ENCODE measurements at places on chromosomes 7 and 10. TPM values are rescaled to one million over a fixed set of nuclear protein-coding genes. Genes with fewer than 3 reads are reported as not detected.

- no peak overlapping the region for H3K27ac ChIP-seq
- H3K27me3 ChIP-seq, result peaks cover 9% of the 10 kb centered on the region
- peaks cover 10% of the 10 kb centered on the region for H3K4me1 ChIP-seq
- H3K36me3 ChIP-seq, result no peaks in the 10 kb centered on the region
- no peak overlapping the region for H3K4me3 ChIP-seq
Observed at GRCh38 chr10:71751515-71752224, 21.6 kb downstream of the VSIR start.

DNA sequence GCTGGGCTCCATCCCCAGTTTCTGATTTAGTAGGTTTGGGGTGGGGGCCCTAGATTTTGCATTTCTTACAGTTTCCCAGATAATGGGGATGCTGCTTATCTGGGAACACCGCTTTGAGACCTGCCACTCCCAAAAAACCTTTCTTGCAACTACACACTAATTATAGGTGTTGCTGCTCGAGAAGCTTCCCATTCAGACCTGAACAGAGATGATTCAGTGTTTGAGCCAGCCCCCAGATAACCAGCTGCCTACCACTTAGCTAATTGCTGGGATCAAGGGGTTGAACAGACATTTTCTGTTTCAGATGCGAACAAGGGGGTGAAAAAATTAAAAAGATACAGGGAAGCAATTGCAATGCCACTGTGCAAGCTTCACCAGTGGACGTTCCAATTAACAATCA lies 448.5 kb downstream of the KCNMA1 start:
- no peak overlapping the region for H3K27ac ChIP-seq
- no peak overlapping the region for H3K4me3 ChIP-seq
- no peaks in the 10 kb centered on the region for H3K4me1 ChIP-seq
- no peak for DNase-seq
- no peaks in the 10 kb centered on the region for H3K36me3 ChIP-seq

DNA sequence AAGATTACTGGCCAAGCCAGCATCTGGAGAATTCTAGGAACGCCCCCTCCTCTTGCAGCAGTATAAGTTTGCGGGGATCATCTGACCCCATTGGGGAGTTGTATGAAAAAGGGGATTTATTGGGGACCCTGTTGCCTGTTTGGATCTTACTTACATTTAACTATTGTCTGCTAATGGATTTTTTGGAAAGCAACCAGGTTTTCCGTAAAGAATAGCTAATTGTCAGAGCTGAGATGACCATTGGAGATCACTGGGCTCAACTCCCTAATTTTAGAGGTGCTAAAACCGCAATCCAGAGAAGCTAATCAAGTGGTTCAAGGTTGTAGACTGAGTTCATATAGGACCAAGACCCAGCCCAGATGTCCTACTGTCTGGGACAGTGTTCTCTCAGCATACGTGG lies 38.8 kb downstream of the HTRA1 start:
- peaks cover 26% of the 10 kb centered on the region for H3K4me1 ChIP-seq
- no peak overlapping the region for H3K27ac ChIP-seq
- H3K27me3 ChIP-seq, result no peaks in the 10 kb centered on the region
- H3K36me3 ChIP-seq, result no peaks in the 10 kb centered on the region
- no peak for DNase-seq

POT1 gene
- total RNA-seq, result 21.8 TPM

PLAC9 gene
- 1.7 TPM for total RNA-seq

- H3K4me1 ChIP-seq, result peaks cover 20% of the 10 kb centered on the region
- H3K27me3 ChIP-seq, result no peaks in the 10 kb centered on the region
Observed at GRCh38 chr10:35194471-35194870, 67.8 kb downstream of the CREM start.

GRCh38 chr7:138981332-138982203 lies at the start of gene KIAA1549:
Gene KIAA1549, minus strand, starts transcription at chr7:138981389. Its CDS starts 120 bp downstream, at chr7:138981269.
- H3K4me3 ChIP-seq, result peak within 1 kb of the TSS; percentile 72
- no peaks in the 10 kb centered on the region for H3K27me3 ChIP-seq
- DNase-seq, result peak; percentile 62
- no peaks in the 10 kb centered on the region for H3K36me3 ChIP-seq
- peaks cover 24% of the 10 kb centered on the region for H3K4me1 ChIP-seq

LIPF gene
- total RNA-seq, result not detected

GRCh38 chr7:131173145-131173890 lies 154.4 kb upstream of the MKLN1 start:
- no peaks in the 10 kb centered on the region for H3K4me1 ChIP-seq
- H3K27ac ChIP-seq, result no peak overlapping the region
- no peaks in the 10 kb centered on the region for H3K27me3 ChIP-seq
- H3K4me3 ChIP-seq, result no peak overlapping the region
- H3K36me3 ChIP-seq, result no peaks in the 10 kb centered on the region
- no peak for DNase-seq

DNA sequence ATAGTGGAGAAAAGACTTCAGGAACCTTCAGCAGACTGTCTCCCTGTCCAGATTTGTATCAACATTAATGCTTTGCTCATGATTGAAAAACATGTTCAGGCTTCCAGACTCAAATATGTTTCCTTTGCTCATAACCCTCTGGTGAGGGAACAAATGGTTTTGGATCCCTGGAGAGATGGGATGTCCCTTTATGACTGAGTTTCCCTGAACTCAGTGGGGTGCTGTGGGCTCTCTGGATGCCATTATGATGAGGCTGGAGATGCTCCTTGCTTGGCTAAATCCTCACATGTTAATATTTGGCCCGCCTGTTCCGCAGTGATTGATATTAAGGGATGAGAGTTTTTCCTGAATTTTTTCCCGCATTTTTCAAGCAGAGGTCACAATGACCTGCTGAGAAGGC lies 749.4 kb downstream of the SUGCT start:
- no peak for DNase-seq
- H3K36me3 ChIP-seq, result no peaks in the 10 kb centered on the region
- H3K27me3 ChIP-seq, result no peaks in the 10 kb centered on the region
- no peak overlapping the region for H3K4me3 ChIP-seq
- H3K27ac ChIP-seq, result no peak overlapping the region
- peaks cover 9% of the 10 kb centered on the region for H3K4me1 ChIP-seq

GRCh38 chr7:96414931-96415292 lies 93.0 kb upstream of the SLC25A13 start:
- no peak overlapping the region for H3K27ac ChIP-seq
- no peak overlapping the region for H3K4me3 ChIP-seq
- DNase-seq, result peak; percentile 10
- no peaks in the 10 kb centered on the region for H3K36me3 ChIP-seq

GRCh38 chr7:15046861-15047260 lies 144.3 kb upstream of the DGKB start:
- DNase-seq, result no peak
- no peak overlapping the region for H3K27ac ChIP-seq
- H3K4me3 ChIP-seq, result no peak overlapping the region
- peaks cover 12% of the 10 kb centered on the region for H3K4me1 ChIP-seq
- no peaks in the 10 kb centered on the region for H3K36me3 ChIP-seq

DPYSL4 gene
- 32.9 TPM for total RNA-seq
